ENCODE measurements at places on chromosomes 7 and 10.

DNA sequence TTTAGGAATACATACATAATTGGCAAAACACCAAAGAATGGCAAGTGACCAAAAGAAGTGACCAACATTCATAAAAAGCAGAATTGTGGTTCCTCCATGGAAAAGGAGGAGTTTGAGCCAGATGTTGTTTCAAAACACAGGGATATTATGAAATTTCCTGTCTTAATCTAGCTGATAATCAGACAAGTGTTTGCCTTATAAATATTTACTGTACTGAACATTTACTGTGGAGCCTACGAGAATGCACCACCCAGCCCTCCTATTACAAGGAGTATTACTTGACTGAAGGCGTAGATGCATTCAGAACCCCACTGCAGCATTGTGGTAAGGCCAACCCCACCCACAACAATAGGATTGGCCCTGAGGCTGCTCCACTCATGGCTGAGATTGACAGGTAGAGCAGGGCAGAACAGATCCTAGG, 118.9 kb downstream of the AKR1D1 start:
- no peak for DNase-seq

- DNase-seq: peak; percentile 18
These were observed 231.5 kb downstream of the ELFN1 start for GRCh38 chr7:1901431-1902210.

DNA sequence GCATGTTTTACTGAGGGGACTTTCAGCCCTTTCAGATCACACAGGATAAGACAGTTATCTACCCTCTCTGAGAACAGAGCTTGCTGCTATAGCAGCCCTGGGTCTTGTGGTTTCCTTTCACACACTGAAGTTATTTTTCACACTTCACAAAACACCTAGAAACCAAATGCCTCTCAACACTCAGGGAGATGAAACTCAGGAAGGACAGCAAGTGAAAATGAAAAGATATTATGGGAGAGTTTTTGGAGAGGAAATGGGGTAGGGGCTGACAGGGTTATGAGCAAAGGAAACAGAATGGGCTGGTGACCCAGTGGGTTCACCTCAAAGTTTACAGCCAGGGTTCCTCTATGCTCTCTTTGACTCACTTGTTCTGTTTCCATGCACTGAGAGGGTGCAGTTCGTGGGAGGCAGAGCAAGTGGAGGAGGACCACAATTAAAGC, 17.0 kb upstream of the GIMAP2 start:
- DNase-seq: no peak

- no peak for DNase-seq
These were observed 36.2 kb downstream of the BAG3 start for GRCh38 chr10:119687192-119688032.

GRCh38 chr7:47497367-47498096, 84.4 kb downstream of the TNS3 start:
- no peak for DNase-seq

DNA sequence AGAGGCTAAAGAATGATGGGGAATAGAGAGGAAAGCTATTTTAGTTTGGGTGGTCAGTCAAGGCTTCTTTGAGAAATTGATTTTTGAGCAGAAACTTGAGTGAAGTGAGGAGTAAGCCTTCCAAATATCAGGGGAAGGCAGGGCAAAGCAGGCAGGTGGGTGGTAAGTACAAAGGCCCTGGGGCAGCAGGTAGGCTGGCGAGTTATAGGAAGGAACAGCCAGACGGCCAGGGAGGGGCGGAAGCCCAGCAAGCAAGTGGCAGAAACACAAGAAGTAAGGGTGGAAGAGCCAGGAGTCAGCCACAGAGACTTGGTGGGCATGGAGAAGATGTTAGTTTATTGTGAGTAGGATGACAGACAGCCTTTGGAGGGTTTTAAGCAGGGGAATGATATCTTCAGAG, 34.9 kb downstream of the VWA2 start:
- no peak for DNase-seq

DNA sequence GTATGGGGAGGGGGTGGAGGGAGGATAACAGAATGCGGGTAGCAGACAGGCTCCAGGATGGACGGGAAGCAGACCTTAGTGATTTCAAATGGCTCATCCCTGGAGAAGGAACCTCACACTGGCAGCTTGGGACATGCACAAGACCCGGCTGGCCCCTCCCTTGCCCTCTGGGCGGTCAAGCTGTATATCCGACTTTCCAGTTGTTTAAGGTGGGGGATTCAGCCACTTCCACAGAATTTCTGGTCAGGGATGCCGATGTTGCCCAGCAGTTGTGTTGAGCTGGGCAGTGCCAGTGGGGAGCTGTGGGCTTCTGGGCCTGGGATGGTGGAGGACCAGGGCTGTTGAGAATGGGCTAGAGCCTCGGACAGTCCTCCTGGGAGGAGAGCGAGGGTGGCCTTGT, 38.8 kb downstream of the GBX1 start:
- no peak for DNase-seq

DNA sequence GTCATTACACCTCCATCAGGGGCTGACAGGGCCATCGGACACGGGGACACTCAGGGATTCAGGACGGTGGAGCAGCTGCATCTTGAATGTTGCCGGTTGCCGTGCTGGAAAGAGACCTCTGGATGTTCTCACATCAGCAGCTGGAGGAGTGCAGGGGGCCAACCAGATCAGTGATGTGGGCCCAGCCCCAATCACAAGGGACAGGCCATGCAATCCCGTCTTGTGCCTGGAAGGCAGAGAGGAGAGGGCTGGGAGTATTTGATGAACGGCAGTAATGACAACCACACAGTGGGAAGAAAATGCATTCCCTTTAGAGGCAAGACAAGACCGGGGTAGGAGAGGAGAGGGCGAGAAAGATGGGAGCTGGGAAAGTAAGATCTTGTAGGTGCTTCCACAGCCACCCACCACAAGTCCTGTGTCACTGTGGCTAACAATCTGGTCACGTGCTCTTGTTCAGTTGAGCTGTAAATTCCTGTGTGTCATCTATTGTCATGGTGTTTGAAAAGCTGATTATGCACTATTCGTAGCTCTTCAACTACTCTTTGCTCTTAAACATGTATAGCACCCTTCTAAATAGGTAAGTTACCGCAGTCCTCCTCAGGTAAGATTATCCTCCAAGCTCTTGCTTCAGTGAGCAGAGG, 85.9 kb upstream of the LEP start:
- no peak for DNase-seq

GRCh38 chr10:119309423-119309770, 102.0 kb downstream of the GRK5 start:
- DNase-seq: no peak

- no peak for DNase-seq
These were observed 54.3 kb upstream of the KCND2 start for GRCh38 chr7:120218712-120219111.

GRCh38 chr10:28913436-28914237, 236.3 kb downstream of the BAMBI start:
- DNase-seq: no peak

DNA sequence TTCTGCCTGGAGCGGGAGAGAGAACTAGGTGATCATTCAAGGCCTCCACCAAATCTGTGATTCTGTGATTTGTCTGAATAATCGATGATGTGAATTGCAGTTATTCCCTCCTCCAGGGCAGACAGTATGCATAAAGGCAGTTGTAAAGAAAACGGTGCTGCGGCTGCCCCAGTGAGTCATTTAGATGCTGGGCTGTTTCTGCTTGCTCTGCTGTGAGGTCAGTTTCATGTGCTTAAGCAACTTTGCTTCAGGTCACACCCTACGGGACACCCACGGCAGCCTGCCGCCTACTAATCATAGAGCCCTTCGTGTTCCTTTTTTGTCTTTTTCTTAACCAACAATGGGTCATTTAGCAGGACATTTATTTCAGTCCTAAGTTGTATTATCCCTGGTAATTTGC, 158.1 kb upstream of the PITRM1 start:
- DNase-seq: no peak

- DNase-seq: peak; percentile 40
These were observed 2.0 kb downstream of the IFRD1 start for GRCh38 chr7:112452102-112452888.
